ENCODE measurements at places on chromosomes 16 and 17.

DNA sequence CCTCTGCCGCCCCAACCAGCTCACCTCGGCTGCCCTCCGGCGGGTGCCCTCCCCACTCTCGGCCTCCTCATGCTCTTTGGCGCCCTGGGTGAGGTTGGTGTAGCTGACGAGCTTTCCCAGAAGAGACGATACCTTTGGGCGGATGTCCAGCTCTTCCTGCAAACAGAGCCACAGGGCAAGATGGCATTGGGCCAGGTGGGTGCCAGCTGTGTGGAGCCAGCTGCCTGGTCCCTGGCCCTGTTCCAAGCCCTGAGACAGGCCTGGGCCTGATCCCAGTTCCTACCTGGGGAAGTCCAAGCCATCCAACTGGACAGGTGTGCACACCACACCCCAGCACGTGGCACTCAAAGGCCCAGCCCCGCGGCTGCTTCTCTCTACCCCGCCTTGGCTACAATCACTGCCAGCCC is 6.9 kb downstream of the SLC12A4 start:
- DNase-seq, result no peak

- DNase-seq, result peak; percentile 38
Observed at GRCh38 chr16:88393034-88393433, 10.3 kb downstream of the ZNF469 start.

- DNase-seq, result no peak
Observed at GRCh38 chr16:81808933-81809480, 29.9 kb downstream of the PLCG2 start.

GRCh38 chr16:29674188-29674587 is 4.8 kb upstream of the QPRT start:
- DNase-seq, result no peak

DNA sequence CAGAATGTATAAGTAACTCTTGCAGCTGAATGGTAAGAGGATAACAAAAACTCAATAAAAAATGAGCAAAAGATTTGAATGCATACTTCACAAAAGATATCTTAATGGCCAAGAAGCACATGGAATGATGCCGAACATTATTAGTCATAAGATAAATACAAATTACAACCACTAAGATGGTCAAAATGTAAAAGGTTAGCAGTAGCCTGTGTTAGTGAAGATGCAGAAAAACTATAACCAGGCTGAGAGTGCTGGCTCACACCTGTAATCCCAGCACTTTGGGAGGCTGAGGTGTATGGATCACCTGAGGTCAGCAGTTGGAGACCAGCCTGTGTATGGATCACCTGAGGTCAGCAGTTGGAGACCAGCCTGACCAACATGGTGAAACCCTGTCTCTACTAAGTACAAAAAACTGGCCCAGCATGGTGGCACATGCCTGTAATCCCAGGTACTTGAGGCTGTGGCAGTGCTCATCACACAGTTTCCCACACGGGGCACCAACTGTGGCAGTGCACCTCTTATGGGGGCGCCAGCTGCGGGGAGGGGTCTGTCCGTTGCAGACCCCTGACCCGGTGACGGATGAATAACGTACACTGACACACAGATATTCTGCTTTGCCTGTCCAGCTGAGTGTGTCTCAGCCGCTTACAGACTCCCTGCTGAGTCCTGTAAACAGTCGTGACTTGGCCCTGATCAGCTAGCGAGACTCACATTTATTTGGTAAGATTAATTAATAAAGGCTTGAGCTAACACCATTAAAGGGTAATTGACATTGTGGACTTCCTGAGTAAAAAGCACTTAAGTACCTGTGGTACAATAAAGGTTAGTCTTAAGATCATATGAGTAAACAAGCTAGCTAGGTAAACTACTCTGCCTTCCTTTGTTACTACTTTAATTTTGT is 45.7 kb upstream of the FAM20A start:
- no peak for DNase-seq

DNA sequence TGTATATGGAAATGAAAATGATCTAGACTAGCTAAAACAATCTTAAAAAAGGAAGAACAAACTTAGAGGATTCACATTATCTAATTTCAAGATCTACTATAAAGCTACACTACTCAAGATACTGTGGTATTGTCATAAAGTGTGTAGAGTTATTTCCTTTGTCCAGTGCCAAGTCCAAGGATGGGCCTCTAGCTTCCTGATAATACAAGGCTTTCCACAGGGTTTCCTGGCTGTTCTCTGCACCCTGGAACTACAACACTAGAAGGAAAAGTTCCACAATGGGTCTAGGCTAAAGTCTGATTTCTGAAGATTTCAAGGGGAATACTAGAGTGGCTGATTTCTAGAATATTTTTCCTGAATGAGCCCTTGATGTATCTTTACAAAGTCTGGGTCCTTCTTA is 34.2 kb downstream of the TBC1D3B start:
- no peak for DNase-seq

DNA sequence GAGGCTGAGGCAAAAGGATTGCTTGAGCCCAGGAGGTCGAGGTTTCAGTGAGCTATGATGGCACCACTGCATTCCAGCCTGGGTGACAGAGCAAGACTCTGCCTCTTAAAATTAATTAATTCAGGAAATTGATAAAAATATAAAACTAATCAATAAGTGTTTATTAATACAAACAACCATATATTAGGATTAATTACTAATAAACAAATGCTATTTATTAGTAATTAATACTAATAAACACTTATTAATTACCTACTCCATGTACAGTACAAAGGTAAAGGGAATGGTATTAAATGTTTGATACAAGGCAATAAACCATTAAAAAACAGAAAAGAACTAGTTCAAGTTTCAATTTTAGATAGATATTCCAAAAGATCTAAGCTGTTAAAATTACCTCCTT is 119.2 kb upstream of the C17orf78 start:
- no peak for DNase-seq

GRCh38 chr16:51449441-51449840 is 298.4 kb upstream of the SALL1 start:
- DNase-seq, result no peak

DNA sequence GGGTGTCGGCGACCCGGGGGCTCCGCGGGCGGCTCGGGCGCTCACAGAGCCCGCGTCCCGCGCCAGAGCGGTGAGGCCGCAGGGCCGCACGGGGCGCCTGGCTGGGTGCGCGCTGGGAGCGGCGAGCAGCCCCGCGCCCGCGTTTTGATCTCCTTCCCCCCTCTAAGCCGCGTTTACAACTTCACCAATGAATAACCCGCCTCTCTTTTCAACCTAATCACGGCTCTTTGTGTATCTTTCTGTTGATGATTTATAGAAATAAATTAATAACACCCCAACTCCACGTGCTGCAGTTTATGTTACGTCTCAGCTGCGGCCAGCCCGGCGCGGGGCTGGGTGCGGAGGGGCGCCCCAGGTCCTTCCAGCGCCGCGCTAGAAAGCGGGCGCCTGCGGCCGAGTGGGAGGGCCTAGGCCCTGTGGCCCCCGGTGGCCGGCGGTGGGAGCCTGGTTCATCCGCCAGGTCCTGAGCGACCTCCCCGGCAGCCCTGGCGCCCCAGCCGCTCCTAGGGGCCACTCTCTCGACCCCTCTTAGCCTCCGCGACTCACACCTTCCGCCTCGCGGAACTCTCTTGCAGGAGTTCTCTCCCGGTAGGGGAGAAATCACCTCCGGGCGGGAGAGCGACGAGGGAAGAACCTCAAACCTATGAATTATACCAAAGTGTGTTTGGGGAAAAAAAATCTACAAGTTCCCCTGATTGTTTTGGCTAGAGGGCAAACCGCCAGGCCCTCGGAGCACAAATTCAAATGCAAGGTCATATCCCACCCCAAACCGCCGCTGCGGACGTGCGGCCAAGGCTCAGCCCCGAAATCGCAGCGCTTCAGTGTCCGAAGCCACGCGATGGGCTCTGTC is 1.9 kb downstream of the HNF1B start:
- DNase-seq, result no peak
